ENCODE measurements at places on chromosomes 3 and 15. TPM values are rescaled to one million over a fixed set of nuclear protein-coding genes. Genes with fewer than 3 reads are reported as not detected.
A peak's percentile ranks its signal among the peaks of the same experiment; 100 is the strongest.

Gene SLC25A26
- 23.2 TPM for total RNA-seq

Gene NR2C2
- total RNA-seq = 55.0 TPM

Gene EIF1B
- total RNA-seq = 65.5 TPM

- no peak for DNase-seq
These were observed 81.2 kb downstream of the LIPC start for GRCh38 chr15:58513008-58513407.

DNA sequence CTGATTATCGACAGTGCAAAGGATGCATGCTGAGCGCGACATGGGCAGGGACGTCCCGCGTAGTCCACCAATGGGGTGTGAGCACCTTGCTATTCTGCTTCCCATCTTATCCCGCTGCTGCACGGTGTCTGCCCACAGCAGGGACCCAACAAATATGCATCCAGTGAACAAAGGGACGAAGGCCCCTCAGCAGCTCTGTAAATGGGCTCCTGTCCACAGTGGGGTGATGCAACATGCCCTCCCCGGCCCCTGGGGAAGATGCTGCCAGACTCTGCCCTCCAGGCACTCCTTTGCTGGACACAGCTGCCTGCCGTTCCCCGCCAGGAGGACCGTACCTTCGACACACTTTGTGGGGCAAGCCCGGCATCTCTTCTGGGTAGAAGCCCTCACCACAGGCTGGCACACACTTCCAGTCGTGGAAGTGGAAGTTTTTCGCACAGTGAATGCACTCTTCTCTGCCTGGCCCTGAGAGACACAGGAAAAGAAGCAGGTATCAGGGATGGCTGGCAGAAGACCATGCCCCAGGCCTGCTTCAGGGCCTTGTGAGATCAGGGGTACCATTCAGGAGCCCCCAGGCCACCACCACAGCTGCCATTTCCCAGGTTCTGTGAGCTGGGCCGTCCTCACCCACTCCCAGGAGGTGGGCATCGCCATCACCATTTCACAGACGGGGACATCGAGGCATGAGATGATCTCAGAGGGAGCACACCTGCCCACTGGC is 18.2 kb upstream of the SNRPA1 start:
- no peak for DNase-seq

- DNase-seq = no peak
These were observed 428.1 kb upstream of the DPH6 start for GRCh38 chr15:35974052-35974451.

DNA sequence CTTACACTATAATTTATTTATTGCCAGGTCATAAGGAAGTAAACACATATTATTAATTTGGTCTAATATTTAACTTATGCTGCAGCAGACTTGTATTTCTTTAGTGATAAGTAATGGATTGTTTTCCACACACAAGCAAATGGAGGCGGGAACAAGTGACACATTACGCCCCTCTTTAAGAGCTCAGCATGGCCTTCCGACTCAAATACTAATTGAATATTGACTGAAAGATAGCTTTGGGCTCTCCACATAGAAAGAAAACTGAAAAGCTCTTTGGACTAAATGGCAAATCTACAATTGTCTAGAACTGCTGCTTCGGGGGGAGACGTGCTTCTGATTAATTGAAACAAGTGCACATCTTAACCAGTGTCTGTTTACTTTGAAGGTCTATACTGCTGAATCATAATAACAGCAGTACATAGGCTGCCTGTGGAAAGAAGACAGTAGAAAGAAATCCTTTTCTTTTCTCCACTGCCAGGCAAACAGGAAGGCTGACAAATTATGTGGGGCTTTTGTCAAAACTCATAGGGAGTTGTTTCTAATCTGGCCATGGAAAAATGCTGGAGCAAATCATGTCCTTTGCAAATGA is 15.9 kb downstream of the CADPS start:
- DNase-seq = no peak

Gene CYP8B1
- not detected for total RNA-seq

- DNase-seq = no peak
These were observed 292.0 kb upstream of the C2CD4B start for GRCh38 chr15:62457100-62457499.

GRCh38 chr15:35104526-35105147 is 19.5 kb upstream of the NANOGP8 start:
- no peak for DNase-seq

DNA sequence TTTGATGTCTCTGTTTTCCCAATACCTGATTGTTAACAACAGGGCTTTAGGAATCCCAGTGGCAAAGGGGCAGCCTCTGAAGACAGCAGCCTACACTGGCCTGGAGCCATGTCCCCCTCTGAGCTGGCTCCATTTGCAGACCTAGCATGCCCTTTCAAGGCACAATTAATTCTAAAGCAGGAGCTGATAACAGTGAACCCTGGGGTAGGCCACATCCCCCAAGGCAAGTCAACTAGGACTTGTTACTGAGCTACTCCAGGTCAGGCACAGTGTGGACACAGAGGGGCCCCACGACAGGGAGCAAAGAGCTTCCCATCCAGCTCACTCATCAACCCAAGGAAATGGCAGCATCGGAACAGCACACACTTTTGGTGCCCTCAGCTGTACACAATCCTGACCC is 51.9 kb downstream of the SPSB4 start:
- DNase-seq = no peak

Gene SLC6A20
- total RNA-seq = not detected

GRCh38 chr3:176789947-176790346 is 407.3 kb downstream of the TBL1XR1 start:
- no peak for DNase-seq

DNA sequence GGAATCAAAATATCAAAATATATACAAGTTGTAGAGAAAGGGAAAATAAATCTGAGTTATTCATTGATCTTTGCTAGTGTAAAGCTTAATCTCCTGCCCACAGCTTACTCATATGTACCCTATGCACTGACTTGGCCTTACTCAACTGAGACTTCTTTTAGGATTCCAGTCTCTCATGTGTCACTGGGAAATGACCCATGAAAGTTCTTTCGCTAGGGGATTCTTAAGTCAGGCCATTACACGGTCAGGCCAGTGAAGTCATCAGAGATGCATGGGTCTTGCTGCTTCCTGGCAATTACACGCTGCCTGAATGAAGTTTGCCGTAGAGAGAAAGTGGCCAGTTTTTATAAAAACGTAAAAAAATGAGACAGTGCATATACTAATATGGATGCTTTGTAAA is 20.7 kb upstream of the LPP start:
- DNase-seq = no peak

DNA sequence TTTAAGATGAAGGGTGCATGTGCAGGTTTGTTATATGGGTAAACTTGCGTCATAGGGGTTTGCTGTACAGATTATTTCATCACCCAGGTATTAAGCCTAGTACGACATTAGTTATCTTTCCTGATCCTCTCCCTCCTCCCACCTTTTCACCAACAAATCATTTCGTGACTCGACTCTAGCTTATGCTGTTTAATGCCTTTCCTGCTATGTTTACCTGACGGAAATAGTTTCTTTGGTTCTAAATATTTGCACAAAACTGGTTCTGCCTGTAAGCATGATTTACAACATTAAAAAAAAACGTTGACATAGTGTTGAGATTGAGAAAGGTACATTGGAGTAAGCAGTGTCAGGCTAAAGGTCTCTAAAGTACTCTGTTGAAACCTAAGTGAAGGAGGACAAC is 2.4 kb downstream of the GNL3 start:
- no peak for DNase-seq

Gene IL17RD
- total RNA-seq = not detected

Gene RTP3
- not detected for total RNA-seq

DNA sequence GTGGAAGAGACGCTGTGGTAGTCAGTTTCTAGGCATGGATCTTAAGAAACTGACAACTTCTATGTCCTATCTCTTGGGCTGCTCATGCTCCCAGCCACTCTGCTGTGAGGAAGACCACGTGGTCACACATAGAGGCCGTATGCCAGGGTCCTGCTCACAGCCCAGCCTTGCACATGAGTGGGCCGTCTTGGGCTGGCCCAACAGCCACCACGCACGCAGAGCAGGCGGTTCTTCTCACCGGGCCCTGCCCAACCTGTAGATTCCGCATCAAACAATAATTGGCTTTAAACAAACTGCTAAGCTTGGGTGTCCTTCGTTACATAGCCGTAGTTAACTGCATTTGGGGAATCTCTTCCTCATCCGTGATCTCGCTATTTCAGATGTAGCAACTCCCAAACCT is 26.0 kb downstream of the SLC41A3 start:
- no peak for DNase-seq

DNA sequence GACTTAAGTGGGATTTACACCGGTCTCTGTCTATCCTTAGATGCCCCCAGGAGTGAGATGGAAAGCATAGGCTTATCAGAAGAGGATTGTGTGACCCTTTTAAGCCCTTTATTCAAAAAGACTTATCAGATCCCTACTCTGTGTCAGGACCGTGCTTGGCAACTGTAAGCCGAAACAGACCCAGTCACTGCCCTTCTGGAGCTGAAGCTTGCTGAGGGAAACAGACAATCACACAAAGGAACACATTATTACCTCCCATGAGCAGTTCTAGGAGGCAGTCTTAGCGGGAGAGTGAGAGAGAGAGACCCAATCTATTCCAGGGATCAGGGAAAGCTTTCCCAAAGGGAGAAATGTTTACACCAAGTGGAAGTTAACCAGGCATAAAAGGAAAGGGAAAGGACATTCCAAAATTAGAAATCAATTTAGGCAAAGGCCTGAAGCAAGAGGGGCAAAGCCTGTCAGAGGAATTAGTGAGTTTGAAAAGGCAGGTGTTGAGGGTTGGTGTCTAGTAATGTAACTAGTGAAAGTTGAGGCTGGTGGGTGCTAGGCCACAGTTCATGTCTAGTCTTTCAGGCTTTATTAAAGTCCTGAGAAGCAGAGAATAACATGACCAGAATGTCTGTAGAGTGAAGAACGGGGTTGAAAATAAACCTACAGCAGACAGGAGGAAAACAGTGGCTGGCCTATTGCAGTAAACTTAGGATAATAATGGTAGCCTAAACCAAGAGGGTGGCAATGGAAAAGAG is 86.7 kb downstream of the THBS1 start:
- no peak for DNase-seq

DNA sequence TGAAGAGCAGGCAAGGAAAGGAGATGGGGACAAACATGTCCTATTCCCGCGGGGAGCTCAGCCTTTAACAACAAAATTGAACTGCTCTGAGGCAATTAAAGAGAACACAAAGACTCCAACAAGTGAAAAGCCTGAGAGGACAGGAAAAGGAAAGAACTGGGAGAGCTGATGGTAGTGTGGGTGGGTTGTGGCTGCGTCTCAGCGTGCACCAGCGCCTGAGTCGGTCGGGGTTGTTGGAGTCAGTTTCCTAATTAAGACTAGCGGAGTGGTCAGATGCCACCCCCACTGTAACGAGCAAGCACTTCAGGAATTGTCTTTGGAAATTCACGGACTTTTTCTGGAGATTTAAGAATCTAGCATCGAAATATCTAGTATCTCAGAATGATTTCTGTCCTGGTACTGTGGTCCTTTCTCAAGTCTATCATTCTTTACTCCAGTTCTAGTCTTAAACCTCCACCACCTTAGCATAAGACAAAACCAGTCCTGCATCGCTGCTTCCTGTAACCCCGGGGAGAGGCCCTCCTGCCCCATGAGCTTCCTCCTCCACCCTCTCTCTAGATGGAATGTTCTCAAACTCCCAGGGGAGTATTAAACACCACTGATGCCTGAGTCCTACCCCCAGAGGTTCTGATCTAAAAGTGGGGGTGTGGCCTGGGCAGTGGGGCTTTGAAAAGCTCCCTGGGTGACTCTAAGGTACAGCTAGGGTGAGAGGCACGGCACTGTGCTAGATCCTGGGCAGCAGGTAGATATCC is 104.0 kb downstream of the CYP19A1 start:
- no peak for DNase-seq

Gene ARGFX
- not detected for total RNA-seq

Gene NEK11
- 1.5 TPM for total RNA-seq

Gene NMNAT3
- 1.1 TPM for total RNA-seq

Gene TERB2
- not detected for total RNA-seq

Gene PRR20G
- not detected for total RNA-seq

DNA sequence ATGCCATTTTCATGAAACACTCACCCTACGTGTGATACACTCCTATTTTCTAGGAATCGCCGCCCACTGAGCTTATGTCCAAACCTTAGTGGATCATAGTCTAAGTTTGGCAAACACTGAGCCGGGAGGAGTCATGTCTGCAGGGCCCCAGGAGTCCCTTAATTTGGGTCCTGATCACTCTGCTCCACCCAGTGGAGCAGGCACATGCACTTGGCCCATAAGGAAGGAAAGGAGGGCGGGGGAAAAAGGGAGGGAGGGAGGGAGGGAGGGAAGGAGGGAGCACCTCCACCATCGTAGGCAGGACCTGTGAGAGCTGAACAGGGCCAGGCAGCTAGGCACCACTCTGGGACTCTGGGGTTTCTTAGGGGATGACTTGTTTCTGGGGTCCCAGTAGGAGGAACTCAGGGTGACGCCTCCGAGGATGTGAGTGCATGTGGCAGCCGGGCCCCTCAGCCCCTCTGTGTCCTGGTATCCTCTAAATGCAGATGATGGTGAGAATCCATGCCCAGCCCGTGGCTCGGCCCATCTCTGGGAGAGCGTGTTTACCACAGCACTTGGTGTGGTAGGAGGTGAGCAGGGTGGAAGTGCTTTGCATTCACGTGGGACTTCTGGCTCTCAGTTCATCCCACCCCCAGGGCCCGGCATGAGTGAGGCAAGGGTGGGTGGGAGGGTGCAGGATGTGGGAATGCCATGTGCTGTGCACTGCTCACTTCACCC is 109.4 kb downstream of the KLF13 start:
- no peak for DNase-seq

DNA sequence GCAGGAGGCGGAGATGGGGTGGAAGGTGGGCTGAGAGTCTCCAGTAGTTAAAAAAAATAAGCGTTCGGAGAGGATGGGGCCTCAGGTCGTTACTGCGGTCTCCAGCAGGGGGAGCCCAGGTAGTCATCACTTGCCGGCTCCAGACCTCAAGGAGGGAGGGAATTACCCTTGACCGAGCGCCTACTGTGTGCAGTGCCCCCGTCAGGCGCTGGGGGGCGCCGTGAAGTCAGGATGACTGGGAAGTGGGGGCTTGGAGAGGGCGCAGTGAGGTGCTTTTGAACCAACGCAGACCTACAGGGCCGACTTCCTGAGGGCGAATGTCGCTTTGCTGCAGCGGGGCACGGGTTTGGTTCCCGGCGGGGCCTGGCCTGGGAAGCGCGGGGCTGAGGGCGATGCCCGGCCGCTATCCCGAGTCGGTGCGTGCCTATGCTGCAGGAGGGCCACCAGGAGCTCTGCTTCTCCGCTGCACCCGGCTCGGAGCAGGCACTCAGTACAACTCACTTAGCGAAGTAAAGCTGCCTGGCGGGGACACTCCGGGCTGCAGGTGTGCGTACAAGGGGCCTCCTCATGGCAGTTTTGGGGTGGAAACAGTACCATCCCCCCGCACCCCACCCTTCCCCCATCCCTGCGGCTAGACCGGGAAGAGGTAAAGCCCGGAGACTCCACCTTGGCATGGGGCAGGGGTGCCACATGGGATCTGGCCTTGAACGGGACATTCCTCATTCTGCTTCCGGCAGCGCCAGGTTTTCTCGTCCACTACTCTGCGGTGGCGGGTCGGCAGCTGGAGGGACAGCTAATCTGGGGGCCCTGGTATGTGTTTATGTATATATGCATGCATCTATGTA is 79.8 kb downstream of the RHCG start:
- peak; percentile 63 for DNase-seq

GRCh38 chr3:33833408-33834095 is 35.1 kb downstream of the PDCD6IP start:
- no peak for DNase-seq

Data from activated B cell treated with CpG ODN at 0.5 μM for 24 hours (primary cell).